Type B pancreatic cell (in vitro differentiated cells): ENCODE measurements at places on chromosomes 4 and X.
A peak's percentile ranks its signal among the peaks of the same experiment; 100 is the strongest.

GRCh38 chr4:109026588-109026987 is 263.7 kb upstream of the ETNPPL start:
- no peak overlapping the region for H3K4me3 ChIP-seq
- H3K4me1 ChIP-seq: no peaks in the 10 kb centered on the region
- no peaks in the 10 kb centered on the region for H3K27me3 ChIP-seq
- no peaks in the 10 kb centered on the region for H3K36me3 ChIP-seq

DNA sequence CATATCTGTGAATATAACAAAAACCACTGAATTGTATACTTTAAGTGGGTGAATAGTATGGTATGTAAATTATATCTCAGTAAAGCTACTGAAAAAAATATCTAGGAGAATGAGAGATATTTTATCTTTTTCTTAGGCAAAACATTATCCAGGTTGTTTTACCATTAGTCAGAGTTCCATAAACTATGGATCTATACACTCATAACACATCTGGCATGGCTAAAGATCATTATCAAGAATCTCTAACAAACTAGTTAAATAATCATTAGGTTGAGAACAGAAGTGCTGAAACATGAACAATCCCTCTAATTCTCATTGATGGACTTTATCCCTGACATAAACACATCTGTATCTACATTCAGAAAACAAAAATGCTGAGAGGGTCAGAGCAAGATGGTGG is 15.6 kb downstream of the MED14 start:
- H3K36me3 ChIP-seq: peaks cover 28% of the 10 kb centered on the region
- H3K27me3 ChIP-seq: no peaks in the 10 kb centered on the region

- peaks cover 16% of the 10 kb centered on the region for H3K4me1 ChIP-seq
- H3K36me3 ChIP-seq: no peaks in the 10 kb centered on the region
- DNase-seq: no peak
- H3K27me3 ChIP-seq: no peaks in the 10 kb centered on the region
- no peak overlapping the region for H3K4me3 ChIP-seq
These were observed 138.3 kb downstream of the PCDH18 start for GRCh38 chr4:137394018-137394417.

DNA sequence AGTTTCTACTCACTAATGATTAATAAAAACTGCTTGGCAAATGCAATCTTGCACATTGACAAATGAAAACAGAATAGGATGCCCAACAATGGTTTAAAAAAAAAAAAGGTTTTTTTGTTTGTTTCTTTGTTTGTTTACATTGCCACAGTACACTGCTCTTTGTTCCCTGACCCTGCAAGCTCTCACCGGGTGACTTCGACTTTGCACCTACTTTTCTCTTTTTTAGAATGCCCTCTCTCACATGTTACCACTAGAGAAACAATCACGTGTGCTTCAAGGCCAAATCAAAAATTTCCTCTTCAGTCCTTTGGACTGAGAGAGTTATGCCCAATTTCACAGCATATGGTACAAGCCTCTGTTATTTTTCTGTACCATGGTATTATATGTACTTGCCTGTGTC is 101.5 kb downstream of the DMD start:
- H3K27me3 ChIP-seq: no peaks in the 10 kb centered on the region
- no peaks in the 10 kb centered on the region for H3K4me1 ChIP-seq
- H3K36me3 ChIP-seq: no peaks in the 10 kb centered on the region
- no peak overlapping the region for H3K4me3 ChIP-seq
- no peak overlapping the region for H3K27ac ChIP-seq

DNA sequence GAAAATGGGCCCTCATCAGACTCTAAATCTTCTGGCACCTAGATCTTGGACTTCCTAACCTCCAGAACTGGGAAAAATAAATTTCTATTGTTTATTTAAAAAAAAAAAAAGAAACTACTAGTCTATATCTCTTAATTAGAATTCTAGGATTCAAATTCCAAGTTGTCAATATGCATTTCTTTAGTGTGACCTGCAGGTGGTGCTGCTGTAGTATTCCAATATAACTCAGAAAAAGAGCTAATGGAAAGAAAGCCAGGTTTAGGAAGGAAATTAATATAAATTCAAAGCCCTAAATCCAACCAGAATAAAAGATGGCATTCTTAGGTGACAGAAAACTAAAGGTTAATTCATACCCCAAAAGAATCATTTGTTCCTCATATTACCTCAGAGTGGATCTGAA is 80.0 kb upstream of the NALF2 start:
- no peak for DNase-seq
- no peaks in the 10 kb centered on the region for H3K4me1 ChIP-seq
- H3K36me3 ChIP-seq: no peaks in the 10 kb centered on the region
- H3K27ac ChIP-seq: no peak overlapping the region
- peaks cover 12% of the 10 kb centered on the region for H3K27me3 ChIP-seq
- no peak overlapping the region for H3K4me3 ChIP-seq

DNA sequence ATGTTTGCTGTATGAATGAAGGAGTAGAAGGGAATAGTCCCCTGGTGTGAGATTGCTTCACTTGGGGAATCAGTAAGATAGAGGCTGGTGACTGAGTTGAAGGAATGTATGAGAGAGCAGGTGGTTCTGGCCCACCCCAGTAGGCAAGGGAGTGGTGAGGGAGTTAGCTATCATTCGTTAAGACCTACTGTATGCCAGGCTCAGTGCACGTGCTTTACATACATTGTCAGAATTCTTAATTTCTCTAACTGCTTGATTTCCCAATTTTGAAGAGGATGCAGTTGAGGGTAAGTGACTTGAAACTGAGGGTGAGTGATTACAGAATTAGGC is 700 bp downstream of the VMA21 start:
- no peak for DNase-seq
- no peaks in the 10 kb centered on the region for H3K27me3 ChIP-seq
- H3K36me3 ChIP-seq: no peaks in the 10 kb centered on the region

DNA sequence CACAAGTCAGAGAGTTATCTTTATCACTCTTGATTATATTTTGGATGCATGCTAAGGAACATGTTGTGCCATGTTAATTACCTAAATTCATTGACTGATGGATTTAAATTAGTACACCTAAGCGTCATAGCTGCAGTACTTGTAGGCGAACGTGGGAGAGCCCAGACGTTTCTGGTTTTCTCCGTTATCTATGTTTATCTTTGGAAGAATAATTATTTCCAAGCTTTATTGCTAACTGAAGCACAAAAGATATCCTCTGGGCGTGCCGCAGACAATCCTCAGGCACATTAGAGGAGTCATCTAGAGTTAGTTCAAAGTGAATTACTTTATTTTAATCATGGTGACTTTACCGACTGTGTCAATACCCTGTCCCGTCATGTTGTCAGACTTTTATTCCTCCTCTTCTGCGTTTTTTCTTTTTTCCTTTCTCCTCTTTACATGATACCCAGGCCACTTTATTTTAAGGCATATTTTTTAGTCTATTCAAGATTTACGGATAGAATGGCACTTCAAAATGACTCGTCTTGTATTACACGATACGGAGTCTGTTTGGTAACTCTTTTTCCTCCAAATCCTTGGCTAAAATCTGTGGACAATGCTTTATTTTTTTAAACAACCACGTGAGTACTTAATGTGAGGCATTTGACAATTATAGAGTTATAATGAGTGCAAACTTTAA is 632.0 kb upstream of the TENM3 start:
- no peaks in the 10 kb centered on the region for H3K36me3 ChIP-seq

DNA sequence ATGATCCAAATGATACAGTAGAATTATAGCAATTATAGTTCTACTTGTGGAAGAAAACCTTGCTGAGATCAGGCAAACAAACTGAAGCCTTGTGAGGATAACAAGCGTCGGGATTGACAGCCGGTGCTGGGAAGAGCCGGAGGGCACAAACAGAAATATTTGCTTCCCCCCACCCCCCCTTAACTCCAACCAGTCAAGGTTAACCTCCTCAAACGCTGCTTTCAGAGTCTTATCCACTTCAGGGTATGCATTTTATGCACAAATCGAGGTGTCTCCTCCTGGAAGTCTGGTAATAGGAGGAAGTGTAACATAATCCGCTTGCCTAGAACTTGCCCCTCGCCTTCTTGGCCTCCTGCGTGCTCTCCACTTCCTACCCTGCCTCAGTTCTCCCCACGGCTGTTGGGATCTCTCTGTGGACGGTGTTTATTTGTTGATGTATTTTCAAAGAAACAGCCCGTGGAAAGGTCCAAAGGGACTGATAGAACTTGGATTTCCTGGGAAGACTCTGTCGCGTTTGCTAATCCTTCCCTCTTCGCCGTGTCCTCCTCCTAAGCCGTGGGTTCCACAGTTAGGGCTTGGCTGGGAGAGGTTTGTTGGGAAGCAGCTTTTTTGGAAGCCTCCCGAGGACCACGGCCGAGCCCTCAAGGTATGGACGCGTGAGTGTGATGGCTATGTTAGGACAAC is 4.1 kb upstream of the ARX start:
- H3K27ac ChIP-seq: peak overlapping the region; percentile 67
- no peak for DNase-seq
- peak overlapping the region; percentile 78 for H3K4me3 ChIP-seq
- H3K36me3 ChIP-seq: no peaks in the 10 kb centered on the region

GRCh38 chr4:153259661-153260060 is 55.4 kb downstream of the TRIM2 start:
- H3K27me3 ChIP-seq: no peaks in the 10 kb centered on the region
- H3K27ac ChIP-seq: peak overlapping the region; percentile 76
- no peak for DNase-seq

- no peak overlapping the region for H3K4me3 ChIP-seq
- H3K36me3 ChIP-seq: no peaks in the 10 kb centered on the region
These were observed 94.5 kb downstream of the AFF1 start for GRCh38 chr4:87029356-87029755.

- H3K4me3 ChIP-seq: no peak overlapping the region
- H3K36me3 ChIP-seq: no peaks in the 10 kb centered on the region
- no peaks in the 10 kb centered on the region for H3K27me3 ChIP-seq
These were observed 35.4 kb upstream of the TMEM184C start for GRCh38 chr4:147581606-147582350.

DNA sequence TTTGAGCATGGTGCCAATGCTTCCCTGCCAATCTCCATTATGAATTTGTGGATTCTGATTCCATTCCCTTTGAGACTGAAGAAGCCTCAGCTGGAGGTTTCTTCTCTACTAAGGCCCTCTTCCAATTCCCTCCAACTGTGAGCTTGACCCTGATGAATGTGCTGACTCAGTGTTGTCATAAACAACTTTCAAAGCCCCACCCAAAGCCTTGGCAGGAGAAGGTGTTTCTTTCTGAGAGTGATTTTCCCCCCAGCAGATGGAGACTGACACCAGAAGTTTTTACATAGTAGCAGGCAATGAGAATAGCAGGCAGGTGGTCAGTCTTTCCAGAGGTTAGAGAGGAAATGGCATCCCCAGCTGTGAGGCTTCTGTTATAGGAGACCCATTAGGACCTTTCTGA is 53.1 kb downstream of the OCRL start:
- no peak overlapping the region for H3K4me3 ChIP-seq
- H3K27ac ChIP-seq: peak overlapping the region; percentile 53
- H3K4me1 ChIP-seq: peaks cover 4% of the 10 kb centered on the region
- no peaks in the 10 kb centered on the region for H3K27me3 ChIP-seq

- no peak overlapping the region for H3K27ac ChIP-seq
- H3K4me3 ChIP-seq: no peak overlapping the region
- no peaks in the 10 kb centered on the region for H3K27me3 ChIP-seq
- H3K4me1 ChIP-seq: peaks cover 30% of the 10 kb centered on the region
- H3K36me3 ChIP-seq: no peaks in the 10 kb centered on the region
These were observed 124.0 kb upstream of the UNC5C start for GRCh38 chr4:95672811-95673210.

DNA sequence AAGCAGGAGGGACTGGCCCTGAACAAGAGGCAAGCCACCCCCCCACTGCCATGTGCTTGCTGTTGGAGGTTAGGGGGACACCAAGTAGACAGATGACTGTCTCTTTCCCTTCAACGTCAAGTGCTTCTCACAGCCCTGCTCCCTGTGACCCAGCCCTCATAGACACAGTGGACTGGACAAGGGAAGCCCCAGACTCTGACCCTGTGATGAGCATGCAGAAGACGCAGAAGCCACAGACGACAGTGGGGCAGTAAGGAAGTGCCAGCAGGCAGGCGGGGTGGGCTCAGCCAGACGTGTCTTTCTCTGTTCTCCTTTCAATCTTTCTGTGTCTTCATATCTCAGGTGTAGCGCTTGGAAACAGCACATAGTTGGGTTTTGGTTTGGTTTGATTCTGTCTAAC is 2.4 kb upstream of the L1CAM start:
- no peaks in the 10 kb centered on the region for H3K4me1 ChIP-seq
- H3K27me3 ChIP-seq: peaks cover 44% of the 10 kb centered on the region
- DNase-seq: no peak
- no peaks in the 10 kb centered on the region for H3K36me3 ChIP-seq
- no peak overlapping the region for H3K27ac ChIP-seq

DNA sequence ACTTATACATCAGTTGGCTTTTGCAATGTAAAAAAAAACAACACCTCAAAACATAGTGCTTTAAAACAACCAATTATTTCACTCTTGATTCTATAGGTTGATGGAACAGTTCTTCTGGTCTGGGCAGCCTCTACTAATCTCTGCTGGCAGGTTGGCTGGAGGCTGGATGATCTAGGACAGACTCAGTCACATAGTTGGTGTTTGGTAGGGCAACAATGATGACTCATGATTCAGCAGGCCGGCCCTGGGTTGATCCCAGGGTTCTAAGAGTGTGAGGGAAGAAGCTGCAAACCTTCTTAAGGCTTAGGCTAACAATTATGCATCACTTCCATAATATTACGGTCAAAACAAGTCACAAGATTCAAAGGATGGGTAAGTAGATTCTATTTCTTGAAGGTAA is 558.2 kb downstream of the ZNF674 start:
- H3K4me3 ChIP-seq: no peak overlapping the region
- H3K4me1 ChIP-seq: no peaks in the 10 kb centered on the region

DNA sequence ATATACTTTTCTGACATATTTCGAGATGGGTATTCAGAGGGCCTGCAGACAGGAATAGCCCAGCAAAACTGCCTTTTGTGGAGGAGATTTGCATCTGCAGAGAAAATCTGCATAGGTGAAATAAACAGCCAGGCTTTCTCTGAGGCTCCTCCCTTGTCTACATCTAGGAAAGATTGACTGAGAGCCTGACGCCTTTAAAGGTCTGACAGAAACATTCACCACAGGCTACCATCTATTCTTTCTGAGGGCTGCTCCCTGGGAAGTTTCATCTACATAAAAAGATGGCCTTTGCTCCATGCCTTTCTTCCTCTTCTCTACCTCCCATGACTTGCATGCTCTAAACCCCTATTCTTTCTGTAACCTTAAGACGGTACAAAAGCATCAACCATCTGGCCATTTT is 55.0 kb upstream of the AP1S2 start:
- no peaks in the 10 kb centered on the region for H3K27me3 ChIP-seq
- H3K4me3 ChIP-seq: no peak overlapping the region
- no peak for DNase-seq
- no peaks in the 10 kb centered on the region for H3K36me3 ChIP-seq
- no peak overlapping the region for H3K27ac ChIP-seq
- peaks cover 8% of the 10 kb centered on the region for H3K4me1 ChIP-seq
